Posterior cingulate gyrus (tissue), 11 donors: ENCODE measurements at places on chromosomes 6 and 20.

DNA sequence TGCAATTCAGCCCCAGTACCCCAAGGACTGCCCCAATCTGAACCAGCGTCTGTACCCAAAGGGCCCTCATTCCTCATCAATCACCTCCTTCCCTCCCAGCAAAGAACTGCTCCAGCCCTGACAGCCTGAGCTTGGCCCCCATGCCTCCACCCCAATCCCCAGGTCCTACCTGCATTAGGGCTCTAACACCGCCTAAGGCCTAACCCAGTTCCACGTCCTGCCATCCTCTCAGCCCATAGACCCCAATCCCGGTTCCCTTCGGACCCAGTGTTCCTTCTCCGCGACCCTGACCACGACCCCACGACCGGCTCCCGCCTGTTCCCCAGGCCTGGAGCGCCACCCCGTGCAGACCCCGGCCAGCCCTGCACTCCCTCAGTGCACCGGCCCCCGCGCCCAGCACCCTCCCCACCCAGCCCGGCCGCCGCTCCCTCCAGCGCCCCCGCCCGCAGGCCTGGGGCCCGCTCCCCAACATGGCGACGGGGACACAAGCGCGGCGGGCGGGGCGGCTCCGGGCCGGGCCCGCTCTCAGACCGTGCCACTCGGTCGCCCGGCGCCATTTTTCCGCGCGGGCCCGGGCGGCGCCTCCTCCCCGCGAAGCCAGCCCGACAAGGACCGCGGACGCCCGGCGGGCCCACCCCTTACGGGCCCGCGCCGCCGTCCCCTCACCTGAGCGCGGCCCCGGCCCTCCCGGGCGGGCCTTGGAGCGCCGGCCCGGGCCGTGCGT lies 483 bp downstream of the NCOA6 start:
- DNase-seq = peak; percentile 53

DNA sequence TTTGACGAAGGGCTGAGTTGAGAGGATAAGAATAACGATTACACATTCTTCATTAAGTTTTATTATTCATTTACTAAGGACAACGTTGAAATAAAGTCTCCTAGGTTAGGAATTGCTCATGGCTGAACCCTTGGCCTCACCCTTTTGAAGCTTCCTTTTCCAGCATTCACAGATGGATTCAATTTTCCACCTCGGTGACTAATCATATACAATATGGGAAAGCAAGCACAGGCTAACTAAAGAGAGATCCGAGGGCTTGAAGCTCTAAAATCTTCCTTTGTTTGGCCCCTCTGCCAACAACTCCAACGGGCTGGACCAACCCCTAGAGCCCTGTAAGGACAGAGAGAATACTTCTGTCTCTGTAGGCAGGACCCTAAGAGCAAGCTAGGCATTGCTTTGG lies 159.5 kb downstream of the SOD2 start:
- DNase-seq = no peak

DNA sequence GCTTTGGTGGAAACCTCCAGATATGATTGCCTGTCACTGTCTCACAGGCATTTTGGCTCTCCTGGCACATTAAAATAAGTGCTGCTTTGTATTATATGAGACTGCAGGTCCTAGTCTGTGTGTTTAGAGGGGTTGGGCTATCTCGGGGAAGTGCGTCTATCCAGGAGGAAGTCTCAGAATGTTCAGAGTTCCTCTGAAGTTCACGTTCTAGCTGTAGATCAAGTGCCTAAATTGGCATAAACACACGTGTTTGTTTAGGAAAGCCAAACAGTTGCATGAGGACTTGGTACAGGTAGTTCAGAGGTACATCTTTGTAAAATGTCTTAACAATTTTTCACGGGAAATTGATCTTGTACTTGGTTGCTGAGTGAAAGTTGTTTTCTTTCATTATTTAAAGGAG lies 36.4 kb upstream of the SLC22A1 start:
- no peak for DNase-seq

GRCh38 chr6:20751293-20751935 lies 217.2 kb downstream of the CDKAL1 start:
- no peak for DNase-seq

- no peak for DNase-seq
These were observed 235.4 kb upstream of the SLC35B3 start for GRCh38 chr6:8670792-8671191.
